Activated T-cell treated with anti-CD3 and anti-CD28 coated beads for 24 hours (primary cell): ENCODE measurements at places on chromosomes 11 and 22.

DNA sequence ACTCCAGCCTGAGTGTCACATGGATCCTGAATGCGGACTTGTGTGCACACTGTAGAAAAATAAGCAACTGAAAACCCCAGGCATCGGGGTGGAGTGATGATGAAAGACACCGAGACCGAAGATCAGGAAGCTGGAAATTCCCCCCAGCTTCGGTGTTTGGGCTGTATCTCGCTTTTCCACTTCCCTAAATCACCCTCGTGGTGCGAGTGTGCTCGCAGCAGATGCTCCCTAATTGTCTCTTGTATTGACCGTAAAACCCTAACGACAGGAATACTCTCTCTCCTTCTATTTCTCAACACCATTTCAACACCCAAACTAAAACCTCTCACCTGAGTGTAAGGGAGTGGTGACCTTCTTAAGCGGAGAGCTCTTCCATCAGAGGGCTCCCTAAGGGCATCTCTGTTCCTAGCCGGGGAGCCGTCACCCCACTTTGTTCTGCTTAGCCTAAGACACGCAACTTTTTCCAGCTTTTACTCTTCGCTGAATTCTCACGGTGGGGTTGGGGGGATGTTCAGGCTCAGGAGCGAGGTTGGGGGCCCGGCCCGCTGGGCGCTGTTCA lies 635 bp upstream of the GRK3 start:
- peak; percentile 1 for DNase-seq

GRCh38 chr11:1943977-1944376 lies 3.2 kb upstream of the MRPL23 start:
- no peak for DNase-seq

- no peak for DNase-seq
Measured at GRCh38 chr11:117470576-117470975, 142.9 kb downstream of the CEP164 start.

GRCh38 chr22:36378869-36379217 lies 8.9 kb downstream of the MYH9 start:
- DNase-seq = no peak

- DNase-seq = no peak
Measured at GRCh38 chr22:46054091-46055073, 77.4 kb upstream of the WNT7B start.

GRCh38 chr11:11454671-11455223 lies 101.7 kb upstream of the CSNK2A3 start:
- no peak for DNase-seq

DNA sequence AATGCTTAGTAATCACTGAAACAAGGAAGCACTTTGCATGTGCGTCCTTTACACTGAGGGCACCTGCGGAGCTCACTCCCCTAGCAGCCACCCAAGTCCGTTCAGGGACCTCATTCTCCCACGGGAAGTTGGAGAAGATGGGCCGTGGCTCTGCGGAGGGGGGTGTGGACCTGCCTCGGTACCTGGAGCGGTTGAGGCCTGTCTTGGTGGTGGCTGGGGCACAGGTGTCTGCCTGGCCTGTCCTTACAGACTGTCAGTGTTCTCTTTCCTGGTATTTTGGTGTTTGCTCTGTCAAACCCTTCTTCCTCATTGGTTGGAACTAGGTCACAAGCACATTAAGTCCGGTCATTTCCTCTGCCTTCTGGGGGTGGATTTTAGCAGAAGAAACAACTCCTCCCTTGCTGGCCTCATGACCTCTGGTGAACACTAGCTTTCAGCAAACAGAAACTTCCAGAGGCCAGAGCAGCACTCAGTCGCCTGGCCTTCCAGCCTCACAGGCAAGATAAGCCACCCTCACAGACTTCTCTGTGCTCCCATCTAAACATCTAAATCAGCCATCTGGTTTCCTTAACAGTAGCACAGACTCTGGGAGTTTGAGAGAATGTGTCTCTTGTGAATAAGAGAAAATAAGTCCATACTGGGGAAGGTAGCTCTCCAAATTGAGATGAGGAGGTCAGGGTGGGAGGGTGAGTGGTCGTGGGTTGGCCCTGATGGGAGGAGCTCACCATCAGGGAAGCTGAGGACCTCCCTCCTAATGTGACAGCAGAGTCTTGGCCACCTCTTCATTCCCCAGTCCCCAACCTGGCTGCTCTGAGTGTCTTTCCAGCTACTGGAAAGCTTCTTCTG lies 8.6 kb downstream of the SNAP29 start:
- DNase-seq = no peak

- no peak for DNase-seq
Measured at GRCh38 chr11:121412000-121412587, 40.0 kb upstream of the SORL1 start.

DNA sequence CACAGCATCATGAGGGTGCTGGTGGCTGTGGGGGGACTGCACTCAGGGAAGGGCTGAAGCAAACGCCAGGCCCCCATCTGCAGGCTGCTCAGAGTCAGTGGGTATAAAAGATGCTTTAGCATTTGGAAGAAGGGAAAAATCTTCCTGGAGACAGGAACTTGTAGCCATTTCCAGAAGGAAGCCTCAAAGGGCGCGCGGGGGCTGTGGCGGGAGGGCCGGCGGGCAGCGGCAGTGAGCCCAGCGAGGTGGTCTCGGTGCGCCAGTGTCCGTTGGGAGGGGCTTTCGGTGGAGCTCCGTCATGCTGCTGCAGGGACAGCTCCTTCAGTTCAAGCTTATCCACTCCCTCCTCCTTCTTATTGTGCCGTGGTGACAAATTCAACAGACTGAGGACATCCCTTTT lies 63.0 kb upstream of the PITPNB start:
- no peak for DNase-seq

DNA sequence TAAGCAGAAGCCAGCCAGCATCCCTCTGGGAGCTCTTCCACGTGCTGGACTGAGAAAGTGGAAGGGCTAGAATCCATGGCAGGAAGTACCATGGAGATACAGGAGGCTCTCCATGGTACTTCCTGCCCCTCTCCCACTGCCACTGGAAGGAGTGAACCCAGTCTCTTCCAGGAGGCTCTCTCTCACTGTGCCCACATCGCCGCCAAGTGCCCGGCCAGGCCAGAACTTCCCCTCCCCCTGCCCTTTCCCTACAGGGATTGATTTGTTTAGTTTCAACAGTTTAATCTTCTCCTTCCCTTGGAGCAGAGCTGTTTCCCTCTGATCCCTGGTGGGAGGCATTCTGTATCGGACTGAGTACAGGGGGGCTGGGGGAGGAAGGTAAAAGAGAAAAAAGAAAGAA lies 133.6 kb downstream of the DSCAML1 start:
- no peak for DNase-seq

DNA sequence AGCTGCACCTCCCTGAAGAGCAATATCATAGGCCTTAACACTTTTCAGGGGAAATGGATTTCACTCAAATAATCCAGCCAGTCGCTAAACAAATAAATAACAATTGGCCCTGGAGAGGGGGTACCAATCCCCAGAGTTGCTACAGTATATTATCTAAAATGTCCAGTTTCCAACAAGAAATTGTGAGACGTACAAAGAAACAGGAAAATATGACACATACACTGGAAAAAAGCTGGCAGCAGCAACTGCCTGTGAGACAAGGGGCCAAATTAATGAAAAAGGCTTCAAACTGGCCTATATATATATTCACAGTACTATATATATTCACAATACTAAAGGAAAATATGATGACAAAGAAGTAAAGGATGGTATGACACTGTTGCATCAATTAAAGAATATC lies 4.0 kb downstream of the NF2 start:
- DNase-seq = no peak

GRCh38 chr22:21949569-21949918 lies 3.1 kb downstream of the PPM1F start:
- no peak for DNase-seq

DNA sequence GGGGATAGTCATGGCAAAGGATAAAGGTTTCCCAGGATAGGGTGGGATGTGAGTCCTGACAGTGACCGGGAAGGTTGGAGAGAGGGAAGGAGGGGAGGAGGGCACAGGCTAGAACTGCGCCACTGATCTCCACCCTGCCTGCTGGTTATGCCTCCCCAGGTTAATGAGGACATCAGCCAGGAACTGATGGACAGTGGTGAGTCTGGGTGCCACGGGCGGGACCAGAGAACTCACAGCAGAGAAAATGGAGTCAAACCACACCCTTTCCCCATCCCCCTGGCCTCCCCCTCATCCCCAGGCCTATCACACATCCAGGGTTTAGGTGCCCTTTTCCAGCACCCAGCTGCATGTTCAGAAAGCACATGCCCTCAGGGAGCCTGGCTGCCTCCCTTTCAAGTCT lies 10.2 kb downstream of the ANKK1 start:
- no peak for DNase-seq

DNA sequence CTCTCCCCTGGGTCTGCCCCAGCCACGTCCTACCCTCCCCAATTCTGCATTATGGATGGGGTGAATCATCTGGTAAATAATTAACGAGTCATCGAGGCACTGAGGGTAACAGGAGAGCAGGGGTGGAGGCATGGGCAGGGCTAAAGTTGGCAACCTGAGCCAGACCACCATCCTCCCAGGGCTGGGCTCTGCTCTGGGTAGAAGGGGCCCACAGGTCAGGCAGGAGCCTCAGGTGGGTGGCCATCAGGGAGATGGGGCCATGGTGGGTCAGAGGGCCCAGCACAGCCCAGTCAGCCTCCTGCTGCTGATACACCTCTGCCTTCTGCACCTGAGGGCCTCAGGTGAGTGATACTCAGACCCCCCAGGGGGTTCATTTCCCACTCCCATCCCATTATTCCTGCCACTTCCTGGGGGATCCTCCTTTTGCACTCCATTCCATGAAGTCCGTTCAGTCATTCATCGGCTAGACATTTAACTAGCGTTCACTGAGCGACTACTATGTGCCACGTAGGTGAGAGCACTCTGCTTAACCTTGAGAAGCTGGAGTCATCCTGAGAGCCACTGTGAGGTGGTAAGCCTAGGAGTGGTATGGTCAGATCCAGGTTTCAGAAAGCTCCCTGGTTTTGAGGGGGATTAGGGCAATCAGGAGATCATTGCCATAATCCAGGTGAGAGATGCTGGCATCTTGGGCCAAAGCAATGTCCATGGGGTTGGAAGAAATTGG lies at the start of gene VSIG10L2:
Gene VSIG10L2, plus strand, starts transcription at position 248 of the 724 bp plus-strand sequence. Its CDS starts 12 bp downstream, at position 260.
- DNase-seq = no peak

DNA sequence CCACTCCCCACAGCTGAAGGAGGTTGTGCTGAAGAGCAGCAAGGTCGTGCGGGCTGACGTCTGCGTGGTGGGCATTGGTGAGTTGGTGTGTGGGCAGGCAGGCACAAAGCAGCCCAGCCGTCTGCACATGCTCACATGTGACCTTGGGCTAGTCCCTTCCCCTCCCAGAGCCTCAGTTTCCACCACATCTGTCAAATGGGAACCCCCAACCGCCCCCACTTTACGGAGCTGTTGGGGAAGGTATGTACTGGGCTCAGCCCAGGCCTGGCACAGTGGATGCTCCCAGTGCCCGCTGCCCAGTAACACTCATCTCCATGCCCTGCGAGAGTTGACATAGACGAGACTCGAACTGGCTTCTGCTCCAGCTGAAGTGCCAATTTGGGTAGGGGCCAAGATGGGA lies 5.1 kb upstream of the LZTR1 start:
- DNase-seq = no peak

DNA sequence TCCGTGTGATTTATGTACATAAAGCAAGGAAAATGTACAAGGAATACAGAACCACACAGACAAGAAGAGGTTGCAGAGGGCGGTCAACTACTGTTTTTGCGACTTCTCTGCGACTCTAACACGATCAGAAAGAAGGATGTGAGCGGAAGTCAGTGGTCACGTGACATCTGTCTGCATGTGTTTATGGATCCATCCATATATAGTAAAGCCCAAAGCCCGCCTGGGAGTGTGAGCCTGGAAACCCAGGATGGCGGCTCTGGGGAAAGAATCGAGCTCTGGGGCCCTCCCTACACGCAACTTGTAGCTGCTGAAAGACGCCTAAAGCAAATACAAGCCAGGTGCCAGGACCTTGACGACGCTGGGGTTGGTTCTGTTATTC lies 8.8 kb downstream of the OSBPL5 start:
- no peak for DNase-seq
